Peyer's patch (tissue), 4 donors: ENCODE measurements at places on chromosomes 3 and 15.
A peak's percentile ranks its signal among the peaks of the same experiment; 100 is the strongest.

- DNase-seq, result no peak
These were observed 64.6 kb upstream of the UBE2E1 start for GRCh38 chr3:23741036-23741706.

- no peak for DNase-seq
These were observed 787.3 kb downstream of the EDEM1 start for GRCh38 chr3:5974630-5975322.

DNA sequence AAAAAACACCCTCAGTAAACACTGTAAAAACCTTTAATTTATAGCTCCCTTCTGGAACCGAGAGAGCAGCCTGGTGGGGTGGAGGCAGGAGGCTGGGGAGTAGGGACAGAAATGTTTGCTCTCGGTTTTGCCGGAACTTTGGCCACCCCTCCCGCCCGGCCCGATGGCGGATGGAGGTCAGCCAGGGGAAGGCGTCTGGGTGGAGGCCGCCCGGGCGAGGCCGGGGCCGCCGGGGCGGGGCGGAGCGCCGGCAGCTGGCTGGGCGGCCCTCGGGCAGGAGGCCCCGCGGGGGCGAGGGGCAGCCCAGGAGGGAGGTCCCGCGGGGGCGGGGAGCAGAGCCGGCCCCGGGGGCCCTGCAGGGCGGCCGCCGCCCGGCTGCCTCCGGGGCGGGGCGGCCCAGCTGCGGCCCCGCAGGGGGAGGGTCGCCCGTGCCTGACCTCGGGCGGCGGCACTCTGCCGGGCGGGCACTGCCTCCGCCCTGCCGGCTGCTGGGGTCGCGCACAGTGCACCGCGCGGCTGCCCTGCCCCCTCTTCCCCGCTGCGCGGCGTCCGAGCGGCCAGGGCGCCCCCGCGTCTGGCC, 829 bp upstream of the SKIL start:
- DNase-seq, result peak; percentile 69

DNA sequence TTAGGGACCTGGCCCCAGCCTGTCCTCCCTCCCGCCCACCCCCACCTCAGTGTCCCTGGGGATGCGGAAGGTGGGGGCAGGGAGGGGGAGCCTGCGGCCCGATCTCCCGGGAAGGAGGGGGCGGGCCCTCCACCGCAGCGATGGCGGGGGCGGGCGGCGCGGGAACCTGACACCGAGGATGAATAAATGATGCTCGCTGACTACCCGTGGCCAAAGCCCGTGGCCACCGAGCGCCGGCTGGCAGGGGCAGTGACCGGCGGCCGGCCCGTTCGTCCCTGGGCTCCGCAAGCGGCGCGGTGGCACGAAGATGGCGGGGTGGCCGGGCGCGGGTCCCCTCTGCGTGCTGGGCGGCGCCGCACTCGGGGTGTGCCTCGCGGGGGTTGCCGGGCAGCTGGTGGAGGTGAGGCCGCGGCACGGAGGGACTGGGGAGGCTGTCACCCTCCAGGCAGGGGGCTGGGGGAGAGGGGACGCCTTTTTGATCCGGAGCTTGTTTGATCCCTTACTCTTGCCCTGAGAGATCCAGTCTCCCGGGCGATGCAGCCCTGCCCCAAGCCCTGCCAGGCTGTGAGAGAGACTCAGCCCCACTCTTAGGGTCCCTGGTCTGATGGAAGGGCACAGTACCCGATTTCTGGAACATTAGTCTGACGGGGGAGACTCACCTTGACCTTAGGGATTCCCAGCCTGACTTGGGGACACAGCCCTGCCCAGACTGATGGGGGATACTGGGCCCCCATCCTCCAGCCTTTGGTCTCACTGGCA, at the start of gene TMIE:
TSS of gene TMIE (plus strand) at position 212 of the 759 bp plus-strand sequence. CDS start at position 308, 96 bp downstream.
- DNase-seq, result no peak

GRCh38 chr3:64438812-64439211, 213.5 kb upstream of the PRICKLE2 start:
- no peak for DNase-seq

GRCh38 chr3:127100459-127101410, 92.2 kb upstream of the PRR23E start:
- DNase-seq, result no peak

DNA sequence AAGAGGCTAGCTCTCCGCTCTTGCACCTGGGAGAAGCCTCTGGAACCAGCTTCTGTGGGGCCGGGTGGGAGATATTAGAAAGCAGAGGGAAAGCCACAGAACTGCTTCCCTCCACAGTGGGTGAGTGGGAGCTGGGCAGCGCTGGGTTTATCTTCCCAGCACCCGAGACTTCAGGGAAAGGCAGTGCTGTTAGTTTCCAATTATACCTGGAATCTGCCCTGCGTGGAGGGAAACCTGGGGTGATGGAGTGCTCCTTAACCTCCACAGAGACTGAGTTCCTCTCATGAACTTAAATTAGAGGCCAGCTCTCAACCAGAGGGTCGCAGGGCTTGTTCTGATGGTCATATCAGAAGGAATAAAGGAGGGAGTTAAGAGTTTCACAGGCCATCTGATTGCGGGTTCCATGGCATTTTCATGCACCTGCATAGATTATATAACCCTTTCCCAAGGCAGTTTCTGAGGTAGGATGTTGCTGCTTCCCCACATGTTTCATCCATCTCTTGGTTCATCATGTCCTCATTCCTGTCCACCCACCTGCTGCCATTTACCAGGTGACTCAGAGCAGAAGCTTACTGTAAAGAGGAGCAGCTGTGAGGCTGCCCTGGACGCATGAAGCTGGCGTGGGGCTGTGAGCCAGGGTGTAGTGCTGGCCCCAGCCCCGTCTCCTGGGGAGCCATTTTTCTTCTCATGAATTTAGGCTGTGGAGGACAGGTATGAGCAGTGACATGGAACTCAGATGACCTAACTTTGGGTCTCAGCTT, 42.5 kb downstream of the CA12 start:
- DNase-seq, result no peak

- no peak for DNase-seq
These were observed 103.3 kb upstream of the PRTG start for GRCh38 chr15:55846116-55846707.

DNA sequence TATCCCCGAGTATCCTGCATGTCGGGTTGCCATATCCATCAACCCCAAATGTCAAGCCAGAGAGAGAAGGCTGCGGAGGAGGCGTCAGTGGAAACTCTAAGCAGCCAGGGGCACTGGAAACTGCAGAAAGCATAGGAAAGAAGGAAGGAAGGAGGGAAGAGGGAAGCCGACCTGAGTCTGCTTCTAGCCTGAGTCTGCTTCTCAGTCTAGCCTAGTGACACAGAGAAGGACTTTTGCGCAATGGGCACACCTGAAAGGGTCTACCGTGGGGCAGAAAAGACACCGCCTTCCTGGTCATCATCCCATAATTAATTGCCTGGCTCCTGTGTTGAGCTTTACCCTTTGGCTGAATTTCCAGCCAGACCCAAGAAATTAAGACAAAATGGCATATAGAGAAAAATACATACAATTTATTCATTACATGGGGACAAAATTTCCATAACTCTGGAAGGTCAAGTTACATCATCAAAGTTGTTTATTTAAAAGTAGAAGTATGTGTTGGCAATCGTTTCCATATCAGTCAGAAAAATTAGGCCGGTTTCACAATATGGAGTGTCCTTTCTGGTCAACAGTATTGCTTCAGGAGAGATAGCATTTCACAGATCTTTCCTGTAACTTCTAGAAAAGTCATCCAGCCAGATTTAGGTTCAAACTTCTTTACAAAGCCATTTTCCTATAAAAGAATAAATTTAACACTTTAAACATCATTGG, 10.3 kb downstream of the BCL2A1 start:
- no peak for DNase-seq

GRCh38 chr3:100988080-100988479, 5.1 kb downstream of the ABI3BP start:
- DNase-seq, result no peak

GRCh38 chr15:77759896-77760592, 127.3 kb upstream of the LINGO1 start:
- no peak for DNase-seq

- DNase-seq, result no peak
These were observed 127.8 kb downstream of the CMSS1 start for GRCh38 chr3:99945328-99945995.

- no peak for DNase-seq
These were observed 523.2 kb downstream of the SOX2 start for GRCh38 chr3:182234881-182235280.

DNA sequence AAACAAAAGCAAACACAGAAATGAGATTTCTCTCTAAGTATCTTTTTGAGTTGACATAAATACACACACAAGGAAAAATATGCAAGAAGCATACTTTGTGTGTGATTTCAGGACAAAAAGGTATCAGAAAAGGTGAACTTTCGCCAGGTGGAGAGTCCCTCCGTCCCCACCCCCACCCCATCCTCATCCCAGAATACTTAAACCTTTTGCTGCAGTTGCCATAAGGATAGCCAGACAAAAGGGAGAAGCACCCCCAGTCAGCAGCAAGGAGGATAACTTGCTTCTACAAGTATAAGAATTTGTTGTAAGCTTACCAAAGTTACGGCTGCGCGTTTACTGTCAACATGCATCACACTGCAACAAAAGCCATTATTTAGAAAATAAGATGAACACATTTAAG, 10.3 kb downstream of the FOXP1 start:
- no peak for DNase-seq

DNA sequence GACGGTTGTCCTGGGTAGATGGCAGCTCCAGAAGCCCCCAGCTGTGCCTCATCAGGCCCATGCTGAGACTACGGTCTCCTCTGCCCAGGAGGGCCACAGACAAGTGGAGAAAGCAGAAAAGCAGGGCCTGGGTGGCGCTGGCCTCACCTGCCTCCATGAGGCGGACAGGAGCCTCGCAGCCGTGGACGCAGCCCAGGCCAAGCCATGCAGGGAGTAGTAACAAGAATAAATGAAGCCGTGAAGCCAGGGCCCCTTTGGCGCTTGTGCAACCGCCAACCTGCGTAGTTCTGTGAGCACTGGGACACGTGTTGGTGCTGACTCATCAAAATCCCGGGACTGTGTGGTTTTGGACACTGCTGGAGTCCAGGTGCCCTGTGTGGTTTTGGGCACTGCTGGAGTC, 12.3 kb upstream of the MUC4 start:
- DNase-seq, result no peak

GRCh38 chr3:184596886-184597575, 35.4 kb downstream of the EPHB3 start:
- no peak for DNase-seq

- no peak for DNase-seq
These were observed 223.6 kb upstream of the CTNNB1 start for GRCh38 chr3:40975711-40976121.
